CMK (cell line): ENCODE measurements at places on chromosomes 1 and 21.

GRCh38 chr1:94309216-94309615, 71.8 kb upstream of the ARHGAP29 start:
- no peak for DNase-seq

- no peak for DNase-seq
These were observed 7.8 kb upstream of the MUTYH start for GRCh38 chr1:45348020-45348419.

DNA sequence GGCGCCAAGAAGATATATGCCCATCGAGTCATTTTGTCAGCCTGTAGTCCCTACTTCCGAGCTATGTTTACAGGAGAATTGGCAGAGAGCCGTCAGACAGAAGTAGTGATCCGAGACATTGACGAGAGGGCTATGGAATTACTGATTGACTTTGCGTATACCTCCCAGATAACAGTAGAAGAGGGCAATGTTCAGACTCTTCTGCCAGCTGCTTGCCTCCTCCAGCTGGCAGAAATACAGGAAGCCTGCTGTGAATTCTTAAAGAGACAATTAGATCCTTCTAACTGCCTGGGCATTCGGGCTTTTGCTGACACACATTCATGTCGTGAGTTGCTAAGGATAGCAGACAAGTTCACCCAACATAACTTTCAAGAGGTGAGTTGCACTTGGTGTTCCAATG, 19.1 kb downstream of the KLHL20 start:
- no peak for DNase-seq

DNA sequence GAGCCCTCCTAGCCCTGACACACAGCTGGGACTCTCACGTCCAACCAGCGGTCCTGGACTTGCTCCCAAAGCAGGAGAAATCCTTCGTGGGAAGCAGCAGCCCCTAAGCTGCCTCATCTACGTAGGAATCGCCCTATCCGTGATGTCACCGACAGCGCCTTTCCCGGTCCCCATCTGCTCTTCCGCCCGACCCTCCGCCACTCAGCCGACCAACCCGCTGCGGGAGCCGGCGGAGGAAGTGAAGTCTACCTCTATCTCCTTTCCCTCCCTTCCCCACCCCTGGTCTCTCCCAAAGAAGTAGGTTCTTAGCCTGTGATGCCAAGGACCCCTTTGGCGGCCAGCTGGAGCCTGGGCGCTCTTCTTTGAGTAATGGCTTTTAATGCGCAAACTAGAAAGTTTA, 272.1 kb downstream of the FAM72C start:
- no peak for DNase-seq

- no peak for DNase-seq
These were observed 84.6 kb downstream of the LAMC2 start for GRCh38 chr1:183270541-183271141.

- DNase-seq = no peak
These were observed 57.3 kb downstream of the DRAM2 start for GRCh38 chr1:111082421-111083203.

- no peak for DNase-seq
These were observed 2.8 kb downstream of the SRARP start for GRCh38 chr1:16006552-16007485.

- DNase-seq = no peak
These were observed 1528.0 kb upstream of the TPTE start for GRCh38 chr21:8993284-8993942.

- DNase-seq = no peak
These were observed at the start of gene RGS7 for GRCh38 chr1:241356519-241357365. Gene RGS7, minus strand, starts transcription at chr1:241357205.

DNA sequence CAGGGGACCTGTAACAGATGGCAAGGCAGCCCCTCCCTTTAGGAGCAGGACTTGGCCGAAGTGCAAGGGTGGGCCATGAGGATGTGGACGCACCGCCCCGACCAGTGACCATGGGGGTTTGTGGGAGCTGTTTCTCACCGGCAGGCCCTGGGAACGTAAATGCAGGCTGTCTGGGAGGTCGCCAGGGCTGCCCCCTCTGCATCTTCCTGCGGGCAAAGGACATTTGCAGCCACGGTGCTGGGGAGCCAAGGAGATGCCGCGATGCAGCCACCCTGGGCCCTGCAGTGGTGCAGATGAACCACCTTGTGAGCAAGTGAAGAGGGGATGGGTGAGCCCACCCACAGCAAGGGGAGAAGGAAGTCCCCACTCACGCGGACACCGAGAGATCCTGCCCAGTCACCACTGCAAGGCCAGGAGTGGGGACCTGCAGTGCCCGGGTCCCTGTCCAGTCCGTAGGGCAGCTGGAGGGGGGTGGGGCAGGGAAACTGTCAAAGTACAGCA, 121.1 kb downstream of the SIK1 start:
- DNase-seq = no peak

- no peak for DNase-seq
These were observed 54.5 kb downstream of the IRF2BP2 start for GRCh38 chr1:234555390-234556024.

GRCh38 chr1:9859281-9860014, 35.7 kb upstream of the CLSTN1 start:
- no peak for DNase-seq

- peak; percentile 66 for DNase-seq
These were observed at the start of gene RCSD1 for GRCh38 chr1:167629681-167630567. Gene RCSD1, plus strand, starts transcription at chr1:167630232. Its CDS starts 192 bp downstream, at chr1:167630424.

DNA sequence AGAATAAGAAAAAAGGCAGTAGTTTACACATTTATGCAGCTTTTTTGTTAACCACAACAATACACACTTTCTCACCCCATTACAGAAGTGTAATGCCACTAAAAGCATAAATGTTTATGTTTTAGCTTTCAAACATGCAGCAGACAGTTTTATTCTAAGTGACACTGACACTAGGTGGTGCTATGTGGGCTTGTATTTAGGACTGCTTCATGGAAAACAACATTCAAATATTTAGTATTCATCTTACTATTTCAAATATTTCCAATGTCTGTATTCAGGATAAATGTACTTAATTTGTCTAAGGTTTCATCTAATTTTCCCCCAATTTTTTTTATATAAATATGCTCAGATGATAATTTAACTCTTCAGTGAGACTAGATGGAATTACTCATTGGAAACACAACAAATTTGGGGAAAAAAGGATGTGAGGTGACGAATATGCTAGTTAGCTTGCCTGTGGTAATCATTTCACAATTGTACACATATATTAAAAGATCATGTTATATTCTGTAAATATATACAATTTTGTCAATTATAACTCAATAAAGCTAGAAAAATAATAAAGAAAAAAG, 71.4 kb downstream of the USP1 start:
- peak; percentile 7 for DNase-seq

DNA sequence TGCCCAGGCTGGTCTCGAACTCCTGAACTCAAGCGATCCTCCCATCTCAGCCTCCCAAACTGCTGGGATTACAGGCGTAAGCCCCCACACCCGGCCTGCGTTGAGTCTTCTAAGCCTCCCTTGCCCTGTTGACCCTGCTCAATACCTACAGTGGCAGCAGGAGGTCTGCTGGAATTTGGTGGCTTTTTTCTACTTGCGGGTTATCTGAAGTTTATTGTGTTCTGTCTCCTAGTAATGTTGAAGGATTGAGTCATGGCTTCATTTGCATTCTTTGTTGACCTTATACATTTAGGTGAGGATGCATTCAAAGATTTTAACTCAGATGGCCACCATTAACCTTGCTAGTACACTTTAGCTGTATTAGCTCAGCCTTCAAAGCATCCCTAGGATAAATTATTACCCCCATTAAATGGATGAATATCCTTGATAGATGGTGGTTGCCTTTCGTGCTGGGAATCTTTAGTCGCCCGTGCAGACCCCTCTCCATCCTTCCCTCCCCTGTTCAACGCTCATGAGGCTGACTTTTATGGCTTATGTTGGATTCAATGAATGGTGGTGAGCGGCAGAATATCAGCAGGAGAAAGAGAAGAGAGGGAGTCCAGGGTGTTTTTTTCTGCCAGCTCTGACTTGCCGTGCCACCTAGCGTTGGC, 9.7 kb upstream of the NPPB start:
- no peak for DNase-seq

DNA sequence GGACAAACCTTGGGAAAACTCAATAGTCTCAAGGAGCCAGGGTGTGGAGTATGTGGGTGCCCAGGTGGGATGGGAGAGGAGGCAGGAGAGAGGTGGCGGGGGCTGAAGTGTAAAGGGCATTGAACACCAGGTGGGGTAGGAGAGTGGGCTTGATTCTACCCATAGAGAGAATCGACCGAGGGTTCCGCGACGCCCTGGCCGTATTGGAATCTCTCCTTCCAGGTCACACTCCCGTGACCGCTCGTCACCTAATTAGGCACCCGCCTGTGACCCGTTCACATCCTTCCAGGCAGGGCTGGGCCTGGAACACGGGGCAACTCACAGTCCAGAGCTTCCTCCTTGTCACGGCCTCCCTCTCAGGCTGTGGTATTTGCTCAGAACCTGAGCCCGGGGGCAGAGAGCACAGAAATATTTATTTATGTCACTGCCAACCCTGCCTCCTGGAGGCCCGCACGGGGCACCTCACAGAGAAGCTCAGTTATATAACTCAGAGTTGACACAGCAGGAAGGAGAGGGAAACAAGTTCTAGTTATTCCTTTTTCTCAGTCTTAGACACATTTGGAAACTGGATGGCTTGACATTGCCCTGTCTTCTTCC, 12.0 kb downstream of the NCMAP start:
- DNase-seq = no peak

- DNase-seq = no peak
These were observed 9.9 kb upstream of the DISC1 start for GRCh38 chr1:231616667-231617066.

- DNase-seq = peak; percentile 73
These were observed 13.5 kb upstream of the ACBD6 start for GRCh38 chr1:180515857-180516388.

DNA sequence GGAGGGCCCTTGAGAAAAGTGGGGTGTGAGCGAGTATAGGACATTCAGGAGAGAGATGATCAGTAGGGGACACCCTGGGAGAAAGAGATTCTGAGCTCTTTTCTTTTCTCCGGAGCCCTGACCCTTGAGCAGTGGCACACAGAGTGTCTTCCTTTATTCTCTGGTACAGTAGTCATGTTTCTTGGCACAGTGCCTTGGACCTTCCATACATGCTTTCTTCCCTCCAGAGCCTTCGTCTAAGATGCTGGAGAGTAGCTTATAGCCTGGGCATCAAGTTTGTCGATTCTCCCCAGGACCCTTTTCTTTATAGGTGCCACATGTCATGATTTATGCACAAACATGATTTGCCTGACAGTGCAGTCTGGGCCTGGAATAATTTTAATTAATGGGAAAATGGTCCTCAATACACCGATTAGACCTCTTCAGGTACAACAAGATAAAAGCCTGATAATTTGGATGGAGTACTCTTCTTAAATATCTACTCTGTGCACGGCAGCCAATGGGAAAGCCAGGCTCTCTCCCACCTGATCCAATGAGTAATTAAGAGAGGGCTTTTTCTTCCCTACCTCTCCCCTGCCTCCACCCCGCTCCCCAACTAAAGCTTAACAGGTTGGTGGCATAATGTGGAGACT, at the start of gene TBX19:
Gene TBX19 (plus strand): TSS at position 582 of the 632 bp plus-strand sequence. CDS start 214 bp downstream, outside the sequence.
- DNase-seq = no peak
